ENCODE measurements at places on chromosomes 3 and 15.

- no peak for DNase-seq
These were observed 1.4 kb downstream of the VEPH1 start for GRCh38 chr3:157501863-157502262.

GRCh38 chr3:99928771-99929744 is 111.4 kb downstream of the CMSS1 start:
- DNase-seq = no peak

GRCh38 chr3:190692256-190692655 is 170.2 kb downstream of the GMNC start:
- no peak for DNase-seq

DNA sequence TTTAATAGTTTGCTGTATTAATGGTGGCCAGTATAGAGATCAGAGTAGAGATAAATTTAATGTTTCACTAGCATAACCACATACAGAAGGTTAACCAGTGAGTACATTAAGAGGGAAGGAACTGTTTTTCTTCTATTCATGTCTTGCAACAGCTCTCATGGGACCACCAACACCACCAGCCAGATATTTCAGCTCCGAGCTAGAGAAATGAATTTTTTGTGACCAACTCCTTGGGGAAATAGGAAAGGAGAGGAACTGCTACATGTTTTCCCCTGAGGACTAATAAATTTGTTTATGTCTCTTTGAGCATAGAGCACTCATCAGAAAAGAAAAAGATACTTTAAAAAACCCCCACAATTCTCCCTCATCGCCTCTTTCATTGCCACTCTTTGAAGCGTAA is 247.5 kb downstream of the MBNL1 start:
- no peak for DNase-seq

- no peak for DNase-seq
These were observed 2.4 kb downstream of the HYKK start for GRCh38 chr15:78509726-78510312.

- DNase-seq = no peak
These were observed 138.9 kb downstream of the EPHB1 start for GRCh38 chr3:134933997-134934396.

- DNase-seq = no peak
These were observed 26.6 kb downstream of the SRPRB start for GRCh38 chr3:133831966-133832801.

GRCh38 chr3:41502023-41502422 is 302.7 kb downstream of the CTNNB1 start:
- DNase-seq = no peak

DNA sequence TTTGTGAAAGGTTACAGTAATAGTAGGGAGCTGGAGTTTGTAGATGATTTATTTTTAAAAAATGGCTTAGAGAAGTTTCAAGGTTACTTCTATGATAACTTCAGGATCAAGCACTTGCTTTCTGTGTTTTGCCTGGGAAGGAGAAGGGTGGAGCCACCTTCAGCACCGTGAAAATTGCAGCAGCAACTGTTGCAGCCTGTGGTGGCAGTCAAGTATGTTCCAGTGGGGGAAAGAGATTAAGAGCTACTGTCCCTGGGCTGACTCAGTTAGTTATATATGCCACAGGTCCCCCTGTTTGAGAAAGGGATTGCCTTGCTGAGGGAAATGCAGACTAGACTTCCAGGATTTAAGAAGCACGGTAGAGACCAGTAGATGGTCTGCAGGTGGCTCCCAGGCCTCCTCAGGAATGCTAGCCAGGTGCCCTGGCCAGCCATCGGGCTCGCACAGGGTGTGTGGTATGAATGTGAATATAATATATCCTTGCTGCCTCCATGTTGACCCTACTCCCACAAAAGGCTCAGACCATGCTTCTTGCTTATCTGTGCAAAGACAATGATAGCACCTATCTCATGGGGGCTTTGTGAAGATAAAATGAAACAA is 389.5 kb downstream of the CACNA2D3 start:
- no peak for DNase-seq

DNA sequence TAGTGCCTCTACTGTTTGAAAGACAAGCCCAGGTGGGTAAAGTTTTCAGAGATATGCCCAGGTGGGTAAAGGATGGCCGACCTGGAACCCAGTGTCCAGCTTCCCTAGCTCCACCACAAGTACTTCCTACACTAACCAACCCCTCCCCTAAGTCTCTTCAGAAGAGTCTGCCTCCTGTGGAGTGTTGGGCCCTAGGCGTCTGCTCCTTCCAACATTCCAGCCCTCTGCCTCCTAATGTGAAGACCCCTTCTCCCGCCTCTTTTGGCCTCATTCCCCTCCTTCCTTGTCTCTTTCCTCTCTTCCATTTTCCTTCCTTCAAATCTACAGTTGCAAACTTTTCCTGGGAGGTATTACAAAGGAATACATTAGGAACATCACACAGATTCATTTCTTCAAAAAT is 38.6 kb downstream of the CNTN3 start:
- no peak for DNase-seq

DNA sequence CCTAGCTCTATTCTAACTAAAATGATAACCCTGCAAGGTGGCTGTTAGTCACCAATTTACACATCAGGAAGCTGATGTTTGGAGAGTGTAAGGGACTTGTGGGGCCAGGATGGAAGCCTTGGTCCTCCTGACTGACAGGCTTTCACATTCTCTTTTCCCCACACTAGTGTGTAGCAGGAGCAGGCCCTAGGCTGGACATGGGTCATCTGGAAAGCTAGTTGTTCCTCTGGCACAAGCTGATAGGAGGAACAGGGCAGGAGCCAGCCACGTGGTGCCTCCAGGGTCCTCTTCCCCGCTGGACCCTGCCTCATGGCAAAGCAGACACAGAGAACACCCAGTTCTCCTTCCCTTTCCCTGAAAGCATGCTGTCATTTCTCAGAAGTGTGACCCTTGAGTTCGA is 18.1 kb upstream of the RBSN start:
- DNase-seq = no peak

GRCh38 chr3:175885231-175885766 is 1026.2 kb downstream of the NAALADL2 start:
- no peak for DNase-seq

DNA sequence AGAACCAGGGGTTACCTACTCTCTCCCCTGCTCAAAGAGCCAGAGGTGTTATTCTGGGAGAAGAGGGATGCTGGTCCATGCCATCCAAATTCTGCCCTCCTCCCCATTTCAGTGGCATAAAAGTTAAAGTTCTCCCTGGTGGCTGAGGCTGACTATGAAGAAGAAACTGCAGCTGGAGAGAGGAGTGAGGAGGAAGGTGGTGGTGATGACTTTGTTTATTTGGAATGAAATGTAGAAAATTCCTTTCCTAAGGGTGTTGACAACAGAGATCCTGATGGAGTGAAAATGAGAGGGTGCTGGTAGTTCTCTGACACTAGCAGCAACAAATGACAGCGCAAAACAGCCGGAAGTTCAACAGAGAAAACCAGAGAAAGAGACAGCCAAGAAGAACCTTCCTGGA is 100.4 kb downstream of the PCCB start:
- DNase-seq = no peak

DNA sequence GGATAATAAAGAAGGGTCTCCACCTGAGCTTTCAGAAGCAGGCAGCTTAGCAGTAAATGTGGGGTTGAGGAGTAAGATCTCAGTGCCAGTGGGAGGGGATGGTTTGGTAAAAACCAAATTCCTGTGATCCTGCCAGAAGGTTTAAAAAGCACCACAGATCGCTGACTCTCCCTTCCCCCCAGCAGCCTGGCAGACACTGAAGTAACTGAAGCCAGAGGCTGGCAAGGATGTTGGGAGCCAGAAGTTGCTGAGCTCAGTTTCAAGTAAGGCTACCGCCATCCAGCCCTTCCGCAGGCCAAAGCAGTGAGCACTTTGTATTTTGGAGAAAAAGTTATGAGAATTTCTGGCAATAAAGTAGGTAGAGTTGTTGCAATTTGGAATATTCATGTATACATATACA is 246.4 kb downstream of the ZNF621 start:
- DNase-seq = no peak

GRCh38 chr3:14787630-14788029 is 31.1 kb upstream of the FGD5 start:
- no peak for DNase-seq

DNA sequence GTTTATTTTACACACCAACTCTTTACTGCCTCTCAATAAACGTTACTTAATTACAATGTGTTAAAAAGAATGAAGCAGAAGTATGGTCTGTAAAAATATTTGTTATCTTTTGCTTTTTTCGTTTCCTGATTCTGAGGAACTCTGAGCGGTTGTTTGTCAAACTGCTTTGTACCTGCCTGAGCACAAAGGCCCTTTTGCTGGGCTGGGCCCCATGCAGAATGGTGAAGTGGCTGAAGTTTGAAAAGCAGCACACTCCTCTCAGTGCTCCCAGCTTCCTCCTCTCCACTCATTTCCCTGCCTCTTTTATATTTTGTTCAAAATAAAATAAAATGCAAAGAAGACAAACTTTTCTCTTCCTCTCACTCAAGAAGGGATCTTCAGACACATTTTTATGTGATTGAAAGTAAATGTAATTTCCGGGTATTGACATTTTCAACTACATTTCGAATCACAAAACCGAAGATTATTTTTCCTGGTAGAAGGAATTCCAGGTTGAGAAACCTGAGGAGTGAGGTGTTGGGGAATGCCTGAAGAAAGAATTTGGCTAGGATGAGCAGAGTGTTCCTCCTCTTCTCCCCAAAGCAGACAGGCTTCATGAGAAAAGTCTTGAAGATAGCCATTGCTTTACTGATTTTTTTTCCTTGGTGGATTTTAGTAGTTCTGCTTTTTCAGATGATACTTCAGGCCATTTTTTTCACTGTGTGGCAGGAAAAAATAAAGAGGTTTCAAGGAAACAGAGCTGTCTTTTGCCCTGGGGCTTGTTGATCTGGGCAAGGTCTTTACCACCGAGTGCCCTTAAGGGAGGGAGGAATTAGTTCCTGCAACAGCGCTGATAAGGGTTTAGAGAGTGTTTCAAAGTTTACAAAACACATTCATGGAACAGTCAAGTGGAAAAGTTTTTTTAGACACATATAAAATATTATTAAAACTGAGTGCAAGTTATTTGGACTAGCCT is 229.8 kb downstream of the NFKBIZ start:
- DNase-seq = no peak

- no peak for DNase-seq
These were observed 47.4 kb downstream of the EXOG start for GRCh38 chr3:38543586-38543985.

DNA sequence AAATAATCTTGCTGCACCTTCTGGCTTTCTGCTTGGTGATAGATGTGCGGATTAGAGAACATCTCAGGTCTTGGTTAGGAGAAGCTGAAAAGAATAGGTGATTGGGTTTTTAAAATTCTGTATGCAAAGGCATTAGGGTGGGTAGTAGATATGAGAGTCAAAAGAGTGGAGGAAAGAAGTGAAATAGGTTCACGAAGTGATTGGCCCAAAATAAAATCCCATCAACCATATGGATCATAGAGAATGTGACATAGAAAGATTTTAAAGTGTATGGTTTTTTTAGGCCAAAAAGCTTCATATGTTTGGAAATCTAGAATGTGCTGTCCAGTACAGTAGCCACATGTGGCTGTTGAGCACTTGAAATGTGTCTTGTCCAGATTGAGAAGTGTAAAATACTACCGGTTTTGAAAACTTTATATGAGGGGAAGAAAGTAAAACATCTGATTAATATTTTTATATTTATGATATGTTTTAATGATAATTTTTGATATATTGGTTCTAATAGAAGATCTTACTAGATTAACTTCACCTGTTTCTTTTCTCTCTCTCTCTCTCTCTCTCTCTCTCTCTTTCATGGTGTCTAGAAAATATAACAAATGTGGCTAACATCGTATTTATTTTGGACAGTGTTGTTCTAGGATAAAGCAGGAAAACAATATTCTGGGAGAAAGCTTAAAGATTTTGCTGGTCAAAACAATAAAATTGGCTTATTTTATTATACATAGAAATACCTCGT is 2.9 kb downstream of the MBNL1 start:
- DNase-seq = no peak

- DNase-seq = no peak
These were observed 3.8 kb downstream of the PLCH1 start for GRCh38 chr3:155741101-155741500.

DNA sequence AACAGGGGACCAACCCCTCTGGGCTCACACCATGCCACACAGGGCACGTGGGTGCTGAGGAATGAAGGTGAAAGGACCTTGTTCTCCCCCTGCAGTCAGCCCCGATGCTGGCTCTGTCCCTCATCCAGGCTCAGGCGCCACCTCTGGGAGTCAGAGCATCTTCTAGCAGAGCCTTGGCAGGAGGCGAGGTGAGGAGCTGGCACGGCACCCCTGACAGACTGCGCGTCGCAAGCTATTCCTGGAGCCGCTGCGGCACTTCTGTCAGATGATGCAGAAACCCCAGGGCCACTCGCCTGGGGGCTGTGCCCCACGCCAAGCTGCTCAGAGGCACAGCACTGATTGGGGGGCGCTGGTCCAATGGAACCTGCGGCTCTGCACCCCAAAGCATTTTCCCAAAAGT is 62.0 kb downstream of the MGLL start:
- no peak for DNase-seq

DNA sequence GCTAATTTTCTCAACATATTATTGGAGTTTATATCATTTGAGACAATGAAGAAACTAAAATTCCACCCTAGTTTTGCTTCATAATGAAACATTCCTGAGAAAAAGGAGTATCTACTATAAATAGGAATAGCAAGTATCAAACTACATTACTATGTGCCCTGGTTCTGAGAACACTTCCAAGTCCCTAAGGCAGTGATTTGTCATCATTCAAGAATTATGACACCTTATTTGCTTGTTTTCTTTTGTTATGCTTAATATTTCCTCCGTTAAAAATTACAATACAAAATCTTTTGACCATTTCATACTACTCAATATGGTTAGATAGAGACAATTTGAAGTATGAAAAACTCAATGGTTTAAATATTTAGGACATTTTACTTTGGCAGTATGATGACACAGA is 707.8 kb upstream of the GOLIM4 start:
- DNase-seq = no peak

- DNase-seq = no peak
These were observed 5.9 kb downstream of the EIF2AK4 start for GRCh38 chr15:39939487-39940452.

- no peak for DNase-seq
These were observed 67.6 kb downstream of the NLGN1 start for GRCh38 chr3:173465112-173465511.

DNA sequence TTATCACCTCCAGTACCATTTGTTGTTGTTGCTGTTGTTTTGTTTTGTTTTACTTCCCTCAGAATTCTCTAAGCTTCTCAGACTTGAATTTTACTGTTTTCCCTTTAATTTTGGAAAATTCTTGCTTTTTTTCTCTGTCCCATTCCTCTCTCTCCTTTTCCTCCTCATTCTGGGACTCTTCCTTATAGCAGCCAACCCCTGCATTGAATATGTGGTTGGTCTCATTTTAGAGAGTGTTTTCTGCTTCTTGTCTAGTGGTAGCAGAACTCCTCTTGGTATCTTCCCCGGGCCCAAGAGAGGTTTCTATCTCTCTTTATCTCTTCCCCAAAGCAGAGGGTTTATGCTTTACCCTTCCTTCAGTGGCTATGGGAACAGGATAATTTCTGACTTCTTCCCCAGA is 113.6 kb downstream of the SPATA16 start:
- DNase-seq = no peak

DNA sequence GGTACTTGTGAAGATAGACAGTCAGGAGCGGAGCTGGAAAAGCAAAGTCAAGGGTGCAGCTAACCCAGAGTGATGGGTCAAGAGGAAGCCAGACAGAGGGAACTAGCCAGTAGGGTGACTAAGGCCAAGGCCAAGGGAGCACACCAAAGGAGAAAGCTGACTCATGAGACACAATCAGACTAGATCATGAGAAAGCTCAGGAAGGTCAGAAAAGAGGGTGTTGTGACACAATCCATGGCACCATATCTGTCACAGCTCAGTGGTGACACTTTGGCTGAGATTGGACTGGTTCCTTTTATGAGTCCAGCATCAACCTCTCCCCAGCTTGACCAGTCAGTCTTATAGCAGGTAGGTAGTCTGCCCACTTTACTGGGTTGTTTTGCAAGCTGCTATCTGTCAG is 22.2 kb downstream of the P2RY1 start:
- no peak for DNase-seq

Data from stimulated activated CD8-positive, alpha-beta memory T cell treated with anti-CD3 and anti-CD28 coated beads, Interleukin-4, amount 100 ng/mL, for 4 hours (primary cell).